ENCODE measurements at places on chromosomes 4 and X. TPM values are rescaled to one million over a fixed set of nuclear protein-coding genes. Genes with fewer than 3 reads are reported as not detected.

Gene LONRF3
- total RNA-seq: 1.0 TPM

Gene RTL3
- total RNA-seq: not detected

Gene ARHGEF38
- total RNA-seq: not detected

Gene GLRA3
- not detected for total RNA-seq

Gene BTK
- not detected for total RNA-seq

Gene AFP
- not detected for total RNA-seq

Gene KCNE5
- total RNA-seq: 1.4 TPM

Gene LNX1
- total RNA-seq: not detected

Gene PSAPL1
- not detected for total RNA-seq

Gene FRMD7
- total RNA-seq: not detected

Gene HEPH
- 0.40 TPM for total RNA-seq

Gene ZXDA
- 4.9 TPM for total RNA-seq

Gene TLR2
- total RNA-seq: 0.23 TPM

Gene TMPRSS11F
- total RNA-seq: not detected

Gene VEGFC
- total RNA-seq: 11.1 TPM

Gene RELL1
- 28.6 TPM for total RNA-seq

Gene F9
- total RNA-seq: not detected

Gene BST1
- 0.93 TPM for total RNA-seq

Gene LGI2
- not detected for total RNA-seq

Gene MTMR8
- not detected for total RNA-seq

Gene EREG
- 34.0 TPM for total RNA-seq

Gene DCLK2
- 1.2 TPM for total RNA-seq

Gene FHIP1A
- 19.8 TPM for total RNA-seq

Gene PRR32
- not detected for total RNA-seq

Gene MAGEB2
- total RNA-seq: not detected

Gene OTUD6A
- not detected for total RNA-seq

Gene AKAP4
- total RNA-seq: not detected

Gene CXorf51A
- not detected for total RNA-seq

Gene FMR1NB
- total RNA-seq: not detected

Gene ASB11
- not detected for total RNA-seq

Gene MGARP
- not detected for total RNA-seq

Gene HSFX3
- total RNA-seq: not detected

Gene SLC2A9
- 22.5 TPM for total RNA-seq

Gene PCDH19
- total RNA-seq: 0.12 TPM

Gene UGT2B11
- total RNA-seq: not detected

Gene FAM241A
- total RNA-seq: 8.2 TPM

Gene CTAG2
- total RNA-seq: not detected

Gene RIBC1
- 1.0 TPM for total RNA-seq

Gene FGFR3
- 2.5 TPM for total RNA-seq

Gene VCX2
- total RNA-seq: not detected

Gene FAT4
- 6.6 TPM for total RNA-seq

Gene FAAH2
- 1.7 TPM for total RNA-seq

Gene UXT
- total RNA-seq: 112 TPM

Gene WNK3
- not detected for total RNA-seq

Gene RAB40AL
- 1.8 TPM for total RNA-seq

Gene ADRA2C
- 0.32 TPM for total RNA-seq

Gene PRSS12
- 10.7 TPM for total RNA-seq

Gene CLIC2
- 9.2 TPM for total RNA-seq

Gene FREM3
- total RNA-seq: not detected

Gene KDR
- 0.37 TPM for total RNA-seq

Gene LANCL3
- 0.54 TPM for total RNA-seq

Gene ATG4A
- total RNA-seq: 11.7 TPM

Gene SORCS2
- not detected for total RNA-seq

Gene RGN
- total RNA-seq: not detected

Gene STATH
- not detected for total RNA-seq
